ENCODE measurements at places on chromosomes 1 and 21.

- DNase-seq, result no peak
Measured at GRCh38 chr1:19854866-19855265, 27.3 kb upstream of the OTUD3 start.

DNA sequence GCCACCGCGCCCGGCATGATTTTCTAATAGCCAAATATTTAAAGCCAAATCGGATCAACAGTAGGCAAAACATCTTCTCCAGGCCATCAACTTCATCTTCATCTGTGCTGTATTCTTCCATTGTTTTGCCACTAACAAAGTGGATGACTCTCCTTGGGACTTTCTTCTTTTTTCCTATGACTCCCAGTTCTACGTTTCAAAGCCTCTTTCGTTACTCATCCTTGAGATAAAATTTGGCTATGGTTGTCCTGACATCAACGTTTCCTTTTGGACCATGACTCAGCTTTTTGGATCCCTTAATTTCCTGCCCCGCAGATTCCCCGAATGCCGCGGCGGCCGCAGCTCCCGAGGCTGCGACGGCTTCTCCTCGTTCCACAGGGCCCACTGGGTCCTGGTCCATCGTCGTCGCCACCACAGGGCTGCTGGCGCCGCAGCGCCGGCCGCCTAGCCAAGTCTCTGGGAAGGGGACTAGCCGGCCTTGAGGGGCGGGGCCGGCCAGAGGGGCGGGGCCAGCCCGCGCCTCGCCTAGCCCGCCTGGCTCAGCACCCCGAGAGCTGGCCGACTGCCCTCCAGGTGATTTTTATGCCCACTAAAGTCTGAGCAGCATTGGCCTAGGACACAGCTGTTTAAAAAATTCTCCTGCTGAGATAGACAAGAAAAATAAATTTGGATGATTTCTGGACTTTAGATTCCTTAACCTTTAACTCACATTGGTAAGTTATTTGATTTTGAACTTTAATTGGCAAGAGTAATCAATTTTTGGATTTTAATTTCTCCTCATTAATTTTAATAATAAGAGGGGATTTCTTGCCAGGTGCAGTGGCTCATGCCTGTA, 93.9 kb downstream of the ADCY10 start:
- no peak for DNase-seq

- peak; percentile 8 for DNase-seq
Measured at GRCh38 chr1:45393718-45394302, 53.6 kb upstream of the MUTYH start.

GRCh38 chr1:14733048-14733778, 134.7 kb downstream of the KAZN start:
- peak; percentile 58 for DNase-seq

Data from NCI-H2171 (cell line).